ENCODE measurements at places on chromosomes 16 and 17.

- no peak for DNase-seq
Measured at GRCh38 chr17:82452162-82452561, 1.6 kb upstream of the CYBC1 start.

GRCh38 chr17:5000237-5000639 lies 2.5 kb downstream of the KIF1C start:
- peak; percentile 43 for DNase-seq

- no peak for DNase-seq
Measured at GRCh38 chr17:37177254-37177870, 198.4 kb upstream of the C17orf78 start.

- DNase-seq = no peak
Measured at GRCh38 chr17:71252436-71252835, 868.4 kb upstream of the SOX9 start.

GRCh38 chr17:40124279-40125141 lies 2.7 kb downstream of the MSL1 start:
- DNase-seq = no peak

DNA sequence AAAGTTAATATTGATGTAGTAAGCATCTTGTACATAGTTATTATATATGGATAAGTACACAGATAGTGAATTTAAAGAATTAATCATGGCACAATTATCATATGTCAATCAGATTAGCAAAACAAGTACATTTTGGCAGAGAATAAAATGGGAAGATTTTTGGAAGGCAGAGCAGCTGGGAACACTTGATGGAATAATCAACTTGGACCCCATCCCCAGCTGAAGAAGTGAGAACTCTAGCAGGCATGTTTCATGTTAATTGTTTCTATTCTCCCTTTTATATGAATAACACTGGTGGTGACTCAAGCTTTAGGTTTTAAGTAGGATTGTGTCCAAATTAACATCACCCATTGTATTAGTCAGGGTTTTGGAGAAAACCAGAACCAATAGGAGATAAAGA lies 198.7 kb downstream of the KCNJ2 start:
- DNase-seq = no peak

GRCh38 chr16:49834531-49835151 lies 21.3 kb downstream of the ZNF423 start:
- DNase-seq = no peak

DNA sequence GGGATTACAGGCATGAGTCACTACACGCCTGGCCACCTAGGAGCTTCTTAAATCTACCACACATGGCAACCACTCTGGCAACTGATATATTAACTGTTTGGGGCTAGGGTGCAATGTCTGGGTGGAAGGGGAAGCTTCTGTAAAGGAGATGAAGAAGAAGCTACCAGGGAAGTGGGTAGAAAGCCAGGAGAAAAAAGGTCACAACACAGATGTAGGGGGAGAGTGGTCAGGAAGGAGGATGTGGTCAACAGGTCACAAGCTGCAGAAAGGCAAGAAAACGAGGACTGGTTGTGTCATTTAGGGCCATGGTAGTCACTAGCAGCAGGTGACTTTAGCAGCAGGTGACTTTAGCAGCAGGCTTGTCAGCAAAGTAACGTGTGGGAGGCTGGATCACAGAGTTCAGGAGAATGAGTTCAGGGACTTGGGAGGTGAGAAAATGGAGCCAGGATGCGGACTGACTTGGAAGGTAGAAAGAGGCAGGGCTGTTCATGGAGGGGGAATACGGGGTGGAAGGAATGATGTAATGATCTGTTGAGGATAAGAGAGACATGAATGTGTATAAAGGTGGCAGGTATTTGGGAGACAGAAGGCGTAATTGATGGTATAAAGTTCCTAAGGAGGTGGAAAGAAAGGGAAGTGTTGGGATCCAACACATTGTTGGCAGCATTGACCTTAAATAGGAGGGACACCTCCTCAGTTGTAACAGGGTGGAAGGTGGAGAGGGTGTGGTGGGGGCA lies 16.3 kb upstream of the WFIKKN2 start:
- no peak for DNase-seq

DNA sequence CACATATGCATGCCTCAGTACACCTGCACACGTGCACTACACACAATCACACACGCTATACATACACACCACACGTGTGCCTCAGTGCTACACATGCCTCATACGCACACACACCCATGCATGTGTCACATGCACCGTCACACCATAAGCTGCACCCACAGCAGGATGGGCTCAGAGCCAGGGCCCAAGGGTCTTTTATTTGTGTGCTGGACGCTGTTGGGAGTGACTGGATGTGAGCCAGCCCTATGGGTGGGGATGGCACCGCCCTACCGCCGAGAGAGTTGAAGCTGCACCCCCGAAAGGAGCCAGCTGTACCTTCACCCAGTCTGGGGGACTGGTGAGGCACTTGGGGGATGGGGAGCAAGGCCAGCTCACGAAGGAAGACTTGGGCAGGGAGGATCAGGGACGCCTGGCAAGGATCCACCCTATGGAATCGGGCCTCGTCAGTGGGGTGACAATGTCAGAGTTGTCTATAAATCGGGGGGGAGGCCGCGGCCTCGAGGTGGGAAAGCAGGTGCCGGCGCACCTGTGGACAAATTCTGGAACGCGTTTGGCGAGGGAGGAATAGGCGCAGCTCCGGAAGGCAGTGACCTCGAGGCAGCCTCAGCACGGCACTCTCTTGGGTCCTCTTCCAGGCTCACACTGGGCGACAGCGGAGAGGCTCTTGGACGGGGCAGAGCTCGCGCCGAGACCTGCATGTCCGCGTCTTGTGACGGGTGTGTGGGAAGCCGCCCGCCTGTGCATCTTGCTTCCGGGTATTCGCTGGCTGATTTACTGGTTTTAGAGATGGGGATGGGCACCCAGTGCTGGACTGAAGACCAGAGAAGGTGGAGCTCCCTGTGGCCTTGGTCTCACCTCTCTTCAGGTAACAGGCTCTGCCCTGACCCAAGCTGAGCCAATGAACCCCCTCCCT lies 7.3 kb downstream of the RGS11 start:
- DNase-seq = peak; percentile 93

- peak; percentile 54 for DNase-seq
Measured at GRCh38 chr17:2710803-2711607, 559 bp downstream of the CLUH start.

DNA sequence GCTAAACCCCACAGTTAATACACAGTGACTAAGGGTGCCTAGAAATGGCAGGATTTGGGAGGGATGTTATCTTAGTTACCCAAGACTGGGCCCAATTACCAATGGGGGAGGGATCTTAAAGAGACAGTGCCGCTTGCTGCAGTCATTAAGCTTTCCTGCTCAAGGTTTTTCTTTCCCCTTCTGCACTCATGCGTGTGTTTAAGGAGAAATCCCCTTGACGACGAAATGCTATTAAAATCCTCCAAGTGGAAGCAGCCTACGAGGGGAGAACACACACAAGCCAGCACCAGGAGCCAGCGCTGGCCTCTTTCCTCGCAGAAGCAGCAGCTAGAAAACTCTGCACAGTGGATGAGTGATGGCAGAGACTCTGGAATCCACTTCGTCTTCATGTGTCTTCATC lies 22.0 kb downstream of the SALL1 start:
- DNase-seq = no peak

- peak; percentile 60 for DNase-seq
Measured at GRCh38 chr17:491086-492021, 138.7 kb upstream of the RPH3AL start.

- no peak for DNase-seq
Measured at GRCh38 chr16:24896439-24896838, 50.7 kb downstream of the SLC5A11 start.

DNA sequence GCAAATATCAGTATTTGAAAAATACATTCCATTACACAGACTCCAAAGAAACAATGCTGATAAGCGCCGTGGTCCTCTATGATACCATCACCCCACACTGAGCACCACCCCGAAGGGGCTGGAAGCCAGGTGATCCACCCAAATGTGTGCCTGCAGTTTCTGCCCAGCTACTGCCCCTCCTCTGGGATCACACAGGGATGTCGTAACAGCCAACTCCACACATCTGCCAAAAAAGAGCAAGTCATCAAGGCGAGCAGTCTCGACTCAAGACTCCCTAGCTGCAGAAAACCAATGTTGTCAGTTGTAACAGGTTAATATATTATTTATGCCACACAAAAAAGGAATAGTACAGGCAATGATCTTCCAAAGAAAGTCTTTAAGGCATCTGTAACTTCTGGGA lies 21.0 kb downstream of the CYB5D2 start:
- no peak for DNase-seq

DNA sequence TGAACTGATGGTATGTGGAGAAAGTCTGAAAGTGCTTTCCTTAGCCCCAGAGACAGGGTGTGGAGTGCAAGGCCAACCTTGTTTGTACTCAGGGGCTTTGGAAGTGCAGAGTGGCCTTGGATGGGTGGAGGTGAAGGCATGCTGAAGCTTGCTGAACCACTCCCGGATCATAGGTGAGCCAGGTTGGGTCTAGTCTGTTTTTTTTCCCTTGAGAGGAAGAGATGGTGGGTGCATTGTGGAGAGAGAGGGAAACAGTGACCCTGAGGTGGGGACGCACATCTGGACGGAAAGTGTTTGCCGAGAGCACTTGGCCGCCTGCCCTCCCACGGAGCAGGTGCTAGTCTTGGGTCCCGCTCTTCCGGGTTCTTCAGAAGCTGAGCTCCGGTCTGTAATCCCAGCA lies 12.5 kb downstream of the ABAT start:
- DNase-seq = peak; percentile 61

GRCh38 chr17:83151442-83152226 lies 72.2 kb downstream of the METRNL start:
- DNase-seq = no peak

DNA sequence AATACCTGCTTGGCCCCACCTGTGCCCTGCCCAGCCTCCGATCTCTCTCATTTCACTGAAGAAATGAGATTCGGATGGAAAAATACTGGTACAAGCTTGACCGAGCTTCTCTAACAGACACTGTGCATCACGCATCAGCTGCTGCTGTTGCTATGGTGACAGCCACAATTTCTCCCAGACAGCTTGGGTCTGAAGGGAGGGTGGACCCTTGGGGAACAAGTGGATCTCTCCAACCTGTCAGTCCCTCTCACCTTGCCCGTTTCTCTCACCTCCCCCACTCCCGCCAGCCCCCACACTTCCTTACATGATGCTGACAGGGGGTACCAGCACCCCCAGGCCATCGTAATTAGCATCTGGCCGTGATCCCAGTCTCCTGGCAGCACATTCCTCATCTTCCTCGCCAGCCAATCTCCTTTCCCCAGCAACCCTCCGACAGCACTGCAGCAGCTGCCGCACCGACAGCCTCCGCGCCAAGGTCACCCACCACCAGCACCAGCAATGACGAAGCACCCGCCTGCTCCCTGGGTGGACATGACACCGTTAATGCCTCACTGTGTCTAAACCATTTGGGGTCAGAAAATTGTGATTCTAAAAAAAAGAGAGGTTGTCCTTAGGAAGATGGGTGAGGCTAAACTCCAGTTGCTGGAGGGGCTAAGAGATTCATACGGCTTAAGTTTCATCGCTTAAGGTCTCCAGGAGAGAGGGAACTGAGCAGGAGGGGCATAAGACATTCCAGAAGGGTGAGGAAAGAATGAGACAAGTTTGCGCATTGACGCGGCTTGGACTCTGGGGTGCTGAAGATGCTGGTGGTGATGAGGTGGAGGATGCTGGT lies 58.6 kb upstream of the TNRC6A start:
- peak; percentile 60 for DNase-seq

- DNase-seq = no peak
Measured at GRCh38 chr16:54175169-54175551, 111.4 kb downstream of the IRX3 start.

- no peak for DNase-seq
Measured at GRCh38 chr16:81515281-81515680, 70.7 kb downstream of the CMIP start.

GRCh38 chr17:60354223-60354622 lies 37.7 kb downstream of the USP32 start:
- no peak for DNase-seq

DNA sequence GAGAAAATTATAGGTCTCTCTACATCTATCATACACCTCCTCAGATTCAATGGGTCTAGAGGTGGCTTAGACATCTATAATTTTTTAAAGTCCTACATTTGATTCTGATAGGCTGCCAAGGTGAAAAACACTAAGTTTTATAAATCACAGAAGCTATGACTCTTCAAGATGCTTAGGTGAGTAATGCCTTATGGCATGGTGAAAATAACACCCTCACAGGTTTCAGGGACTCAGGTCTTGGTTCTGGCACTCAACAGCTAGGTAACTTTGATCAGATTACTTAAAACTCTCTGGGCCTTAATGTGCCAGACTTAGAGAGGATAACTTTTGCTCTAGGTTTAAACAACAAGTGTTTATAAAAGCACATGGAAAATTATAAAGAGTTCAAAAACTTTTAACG lies 2.0 kb upstream of the COX10 start:
- DNase-seq = no peak

- DNase-seq = no peak
Measured at GRCh38 chr17:44539673-44540072, 17.6 kb upstream of the FZD2 start.

DNA sequence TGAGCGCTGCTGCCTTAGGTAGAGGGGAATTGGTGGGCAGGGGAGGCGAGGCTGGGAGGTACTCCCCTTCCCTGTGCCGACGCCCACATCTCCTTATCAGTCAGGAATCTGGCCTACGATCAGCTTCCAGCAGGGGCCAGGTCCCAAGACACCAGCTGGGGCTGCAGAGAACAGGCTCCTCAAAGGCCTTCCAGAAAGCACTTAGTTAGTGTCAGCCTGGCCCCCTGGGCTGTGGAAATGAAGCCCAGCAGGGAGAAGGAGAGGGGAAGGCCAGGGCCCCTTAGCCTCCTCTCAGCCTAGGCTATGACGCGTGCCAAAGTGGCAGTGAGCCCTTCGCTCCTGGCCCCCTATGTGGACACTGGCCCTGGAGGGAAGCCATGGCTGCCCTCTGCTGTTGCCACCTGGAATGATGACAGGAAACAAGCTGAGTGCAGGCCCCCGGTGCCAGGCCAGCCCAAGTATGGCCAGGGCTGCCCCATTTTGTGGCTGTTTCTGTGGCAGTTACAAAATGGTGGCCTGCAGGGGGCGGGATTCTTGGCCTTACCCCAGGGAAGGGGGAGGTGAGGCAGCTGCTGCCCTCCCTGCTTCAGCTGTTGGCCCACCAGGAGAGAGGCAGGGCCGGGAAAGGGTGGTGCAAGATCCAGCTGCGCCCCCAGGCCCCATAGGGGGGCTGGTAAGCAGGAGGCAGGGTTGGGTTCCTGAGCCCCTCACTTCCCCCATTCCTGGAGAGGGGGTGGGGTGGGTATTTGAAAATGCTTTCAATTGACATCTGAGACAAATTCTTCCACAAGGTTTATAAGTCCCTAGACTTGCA lies 11.3 kb downstream of the TBX4 start:
- no peak for DNase-seq

- no peak for DNase-seq
Measured at GRCh38 chr16:84593825-84594724, 23.8 kb downstream of the COTL1 start.

- DNase-seq = peak; percentile 72
Measured at GRCh38 chr17:28524476-28525424, 18.6 kb downstream of the FOXN1 start.

- no peak for DNase-seq
Measured at GRCh38 chr17:792277-792676, 10.1 kb downstream of the MRM3 start.

GRCh38 chr17:27241346-27241946 lies 52.5 kb upstream of the WSB1 start:
- no peak for DNase-seq
